Foreskin keratinocyte (primary cell): ENCODE measurements at places on chromosomes 6 and 20. TPM values are rescaled to one million over a fixed set of nuclear protein-coding genes. Genes with fewer than 3 reads are reported as not detected.
A peak's percentile ranks its signal among the peaks of the same experiment; 100 is the strongest.

DNA sequence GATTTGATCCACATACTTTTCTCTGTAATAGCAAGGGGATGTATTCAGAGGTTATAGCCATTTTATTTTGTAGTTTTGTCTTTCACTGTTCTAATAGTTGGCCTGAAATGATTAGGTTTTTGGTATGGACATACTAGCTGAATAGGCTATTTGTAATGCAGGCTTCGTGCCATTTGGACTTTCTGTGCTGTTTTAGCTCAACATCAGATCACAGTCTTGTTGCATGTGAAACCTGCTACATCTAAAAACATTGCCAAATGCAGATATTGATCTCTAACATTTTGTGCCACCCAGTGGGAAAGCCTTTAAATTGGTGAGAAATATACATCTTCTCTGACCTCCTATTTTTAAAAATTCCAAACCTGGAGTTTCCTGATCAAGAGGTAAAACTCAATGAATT lies 157.5 kb upstream of the SCGN start:
- no peak for DNase-seq

DNA sequence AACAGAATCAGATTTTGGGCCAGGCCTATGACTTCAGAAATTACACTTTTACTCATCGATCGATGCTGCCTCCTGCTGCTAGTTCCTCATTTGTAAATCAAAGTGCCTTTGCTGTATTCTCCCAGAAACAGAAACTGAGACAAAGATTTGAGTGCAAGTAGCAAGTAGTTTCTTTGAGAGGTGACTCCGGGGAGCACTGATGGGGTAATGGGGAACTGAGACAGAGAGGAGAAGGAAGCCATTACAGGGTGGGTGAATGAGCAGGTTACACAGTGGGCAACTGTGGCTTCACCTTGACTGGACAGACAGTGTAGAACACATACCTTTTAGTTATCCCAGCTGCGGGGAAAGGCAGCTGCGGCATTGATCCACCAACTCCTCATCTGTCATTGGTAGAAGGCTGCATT lies 9.7 kb upstream of the CD40 start:
- no peak for DNase-seq

GRCh38 chr6:29705389-29706231 lies 17.6 kb upstream of the HLA-F start:
- DNase-seq: peak; percentile 51

DNA sequence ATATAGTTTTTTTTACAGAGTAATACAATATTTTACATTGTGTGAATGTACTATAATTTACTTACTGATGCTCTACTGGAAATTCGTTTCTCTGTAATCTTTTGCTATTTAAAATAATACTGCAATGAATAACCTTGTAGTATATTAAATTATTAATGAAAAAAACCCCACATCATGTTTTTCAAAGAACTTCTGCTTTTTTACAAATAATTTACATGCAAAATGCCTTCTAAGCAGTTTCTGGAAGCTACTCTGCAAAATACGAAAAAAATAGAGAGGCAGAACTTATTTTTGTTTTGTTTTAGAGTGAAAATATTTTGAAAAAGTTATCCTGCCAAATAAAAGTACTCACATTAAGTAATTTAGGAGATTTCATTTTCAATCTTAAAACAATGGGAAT lies 165.8 kb upstream of the SIM1 start:
- DNase-seq: no peak

GRCh38 chr6:33843131-33844121 lies 39.6 kb upstream of the MLN start:
- DNase-seq: no peak

DNA sequence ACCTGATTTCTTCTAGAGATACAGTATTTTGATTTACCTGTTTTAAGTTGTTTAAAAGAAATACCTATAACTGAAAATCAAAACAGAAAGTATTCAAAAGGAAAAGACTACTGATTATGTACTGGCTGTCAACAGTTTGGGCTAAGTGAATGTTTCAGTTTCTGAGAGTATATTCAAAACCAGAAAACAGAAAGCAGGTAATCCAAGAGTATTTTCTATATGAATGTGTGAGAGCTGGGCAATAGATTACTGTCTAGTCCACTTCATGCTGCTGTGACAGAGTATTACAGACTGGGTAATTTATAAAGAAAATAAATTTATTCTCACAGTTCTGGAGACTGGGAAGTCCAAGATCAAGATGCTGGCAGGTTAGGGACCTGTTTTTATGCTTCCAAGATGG lies 261.0 kb downstream of the ARHGAP18 start:
- DNase-seq: no peak

The KAT14 gene
- total RNA-seq: 12.7 and 13.7 TPM in 2 replicates

The TAF4 gene
- 7.2 and 9.0 TPM in 2 replicates for total RNA-seq
